ENCODE measurements at places on chromosomes 16 and 17.

- no peak for DNase-seq
Observed at GRCh38 chr17:19752216-19753050, 4.3 kb upstream of the ALDH3A1 start.

DNA sequence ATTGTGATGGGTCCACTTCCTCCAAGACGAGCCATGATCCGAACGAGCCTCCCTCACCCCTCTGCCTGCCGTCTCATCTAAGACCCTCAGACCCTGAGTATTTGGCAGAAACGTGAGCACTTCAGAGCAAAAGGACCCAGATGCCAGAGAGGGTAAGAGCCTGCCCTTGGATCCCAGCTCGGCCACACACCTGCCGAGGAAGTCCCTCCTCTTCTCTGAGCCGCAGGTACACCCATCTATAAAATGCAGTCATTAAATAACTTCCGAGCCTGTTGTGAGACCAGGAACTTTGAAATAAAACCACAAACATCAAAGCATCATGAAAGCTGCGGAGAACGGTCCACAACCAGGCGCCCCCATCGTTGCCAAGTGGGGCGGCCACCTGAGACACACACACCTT, 64.8 kb upstream of the DOC2B start:
- no peak for DNase-seq

GRCh38 chr17:51795401-51795800, 363.1 kb downstream of the CA10 start:
- no peak for DNase-seq

- DNase-seq: no peak
Observed at GRCh38 chr17:46817151-46817900, 1.2 kb downstream of the WNT3 start.

- no peak for DNase-seq
Observed at GRCh38 chr17:46915596-46915995, 7.4 kb upstream of the GOSR2 start.

Measured in activated naive CD8-positive, alpha-beta T cell treated with anti-CD3 and anti-CD28 coated beads, Interleukin-2, amount 50 U/mL, for 16 hours (primary cell).